ENCODE measurements at places on chromosomes 7 and 10. TPM values are rescaled to one million over a fixed set of nuclear protein-coding genes. Genes with fewer than 3 reads are reported as not detected.
A peak's percentile ranks its signal among the peaks of the same experiment; 100 is the strongest.

Gene ATOH7
- 0.54 TPM for total RNA-seq

DNA sequence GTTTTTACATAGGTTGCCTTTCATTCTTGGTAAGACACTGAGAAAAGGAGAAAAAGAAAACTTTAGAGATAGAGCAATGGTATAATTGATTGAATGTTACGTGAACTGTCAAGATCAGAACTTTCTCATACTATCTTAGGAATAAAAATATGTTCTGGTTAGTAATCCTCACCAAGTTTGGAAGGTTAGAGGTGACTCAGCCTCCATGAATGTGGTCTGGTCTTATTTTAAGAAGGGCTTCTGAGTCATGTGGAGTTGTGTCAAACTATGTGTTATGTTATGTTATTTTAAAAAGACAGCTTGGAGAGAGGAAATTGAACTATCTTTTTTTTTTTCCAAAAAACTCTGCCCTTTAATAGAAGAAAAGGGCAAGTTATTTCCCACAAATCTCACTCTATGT lies 458.6 kb upstream of the KLF6 start:
- DNase-seq, result no peak
- H3K36me3 ChIP-seq, result no peaks in the 10 kb centered on the region
- no peak overlapping the region for H3K4me3 ChIP-seq
- peaks cover 6% of the 10 kb centered on the region for H3K4me1 ChIP-seq

Gene PVRIG
- not detected for total RNA-seq

Gene PNLIPRP2
- total RNA-seq, result 1.00 TPM

DNA sequence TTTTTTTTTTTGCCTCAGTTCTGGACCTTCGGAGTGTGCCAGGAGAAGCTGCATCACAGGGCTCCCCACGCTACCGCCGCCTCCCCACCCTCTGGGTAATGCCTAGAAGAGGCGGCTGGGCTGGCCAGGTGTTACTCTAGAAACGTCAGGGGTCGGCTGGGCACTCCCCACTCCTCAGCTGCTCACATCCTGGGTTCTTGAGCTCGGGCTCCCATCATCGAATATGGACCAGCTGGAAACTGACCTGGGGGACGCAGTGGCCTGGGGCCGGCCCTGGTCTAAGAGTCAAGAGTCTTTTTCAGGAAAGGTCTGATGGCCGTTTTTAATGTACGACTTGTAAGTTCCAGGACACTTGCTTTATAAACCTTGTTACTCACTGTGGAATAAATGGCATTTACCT lies 326.5 kb downstream of the WDR37 start:
- no peak overlapping the region for H3K4me3 ChIP-seq
- no peaks in the 10 kb centered on the region for H3K36me3 ChIP-seq
- no peak overlapping the region for H3K27ac ChIP-seq
- peaks cover 8% of the 10 kb centered on the region for H3K27me3 ChIP-seq
- H3K4me1 ChIP-seq, result peaks cover 5% of the 10 kb centered on the region

GRCh38 chr7:155456738-155457543 lies 988 bp upstream of the EN2 start:
- H3K27me3 ChIP-seq, result peaks cover 1% of the 10 kb centered on the region
- peak; percentile 85 for DNase-seq
